ENCODE measurements at places on chromosomes 4 and X.

DNA sequence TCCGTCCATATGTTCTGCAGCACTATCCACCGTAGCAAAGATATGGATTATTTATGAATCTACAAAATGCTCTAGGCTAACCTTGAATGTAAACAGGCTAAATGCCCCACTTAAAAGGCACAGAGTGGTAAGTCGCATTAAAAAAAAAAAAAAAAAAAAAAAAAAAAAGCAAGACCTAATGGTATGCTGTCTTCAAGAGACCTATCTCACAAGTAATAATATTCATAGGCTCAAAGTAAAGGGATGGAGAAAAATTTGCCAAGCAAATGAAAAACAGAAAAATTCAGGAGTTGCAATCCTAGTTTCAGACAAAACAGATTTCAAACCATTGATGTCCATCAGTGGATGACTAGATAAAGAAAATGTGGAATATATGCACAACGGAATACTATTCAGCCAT, 139.4 kb downstream of the GLRA3 start:
- no peak for DNase-seq

DNA sequence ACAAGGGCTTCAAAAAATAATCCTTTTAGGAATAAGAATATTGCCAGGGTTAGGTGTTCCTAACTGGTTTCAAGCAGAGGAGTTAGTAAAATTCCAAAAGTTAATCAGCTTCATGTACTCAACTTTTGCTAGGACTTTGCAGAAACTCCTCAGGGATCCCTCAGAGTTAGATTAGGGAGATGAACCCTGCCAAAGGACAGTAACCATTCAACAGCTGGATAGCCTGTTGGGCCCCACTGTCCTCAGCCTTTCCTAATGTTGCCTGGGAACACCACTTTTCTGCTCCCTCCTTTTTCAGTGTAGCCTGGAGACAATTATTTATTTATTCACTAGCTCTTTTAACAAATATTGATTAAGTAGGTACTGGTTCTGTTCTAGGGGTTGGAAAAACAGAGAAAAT, 53.8 kb downstream of the NFKB1 start:
- no peak for DNase-seq

DNA sequence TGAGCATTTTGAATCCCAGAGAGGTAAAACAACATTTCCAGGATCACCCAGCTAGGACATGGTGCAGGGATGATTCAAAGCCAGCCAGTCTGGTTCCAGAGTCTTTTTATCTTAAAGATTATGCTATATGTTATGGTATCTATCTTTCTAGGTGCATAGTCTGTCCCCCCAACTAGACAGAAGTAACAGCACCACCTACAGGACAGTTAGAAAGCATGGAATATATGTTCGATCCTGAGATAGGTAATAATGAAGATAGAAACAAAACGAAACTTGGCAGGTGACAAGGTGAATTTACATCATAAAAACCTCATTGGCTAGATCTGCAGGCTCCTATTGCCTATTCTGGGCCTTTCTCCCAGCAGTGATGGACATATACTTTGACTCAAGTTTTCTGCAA, 723.2 kb downstream of the SMARCA1 start:
- DNase-seq, result no peak

DNA sequence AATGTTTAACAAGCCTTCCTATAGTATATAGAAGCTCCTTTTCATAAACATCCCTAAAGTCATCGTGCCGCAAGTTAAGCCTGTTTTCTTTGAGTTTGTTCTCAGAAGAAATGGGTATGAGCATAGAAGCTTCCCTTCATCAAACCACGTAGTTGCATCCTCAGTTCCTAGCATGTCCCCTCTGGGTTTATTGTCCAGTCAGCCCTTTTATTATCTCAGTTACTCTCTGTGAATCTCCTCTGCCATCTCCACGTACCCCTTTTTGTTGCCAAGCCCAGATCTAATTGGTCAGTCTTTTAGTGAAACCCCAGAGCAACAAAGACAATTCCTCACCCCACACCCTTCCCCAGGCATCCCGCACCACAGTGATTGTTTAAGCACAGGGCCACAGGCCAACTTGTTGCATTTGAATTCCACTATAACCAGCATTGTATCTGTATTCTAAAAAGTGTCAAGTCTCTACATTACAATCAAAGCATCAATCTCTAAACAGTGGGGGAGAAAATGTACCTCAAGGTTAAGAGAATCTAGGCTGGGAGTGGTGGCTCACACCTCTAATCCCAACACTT, 12.4 kb upstream of the TRIM2 start:
- no peak for DNase-seq

DNA sequence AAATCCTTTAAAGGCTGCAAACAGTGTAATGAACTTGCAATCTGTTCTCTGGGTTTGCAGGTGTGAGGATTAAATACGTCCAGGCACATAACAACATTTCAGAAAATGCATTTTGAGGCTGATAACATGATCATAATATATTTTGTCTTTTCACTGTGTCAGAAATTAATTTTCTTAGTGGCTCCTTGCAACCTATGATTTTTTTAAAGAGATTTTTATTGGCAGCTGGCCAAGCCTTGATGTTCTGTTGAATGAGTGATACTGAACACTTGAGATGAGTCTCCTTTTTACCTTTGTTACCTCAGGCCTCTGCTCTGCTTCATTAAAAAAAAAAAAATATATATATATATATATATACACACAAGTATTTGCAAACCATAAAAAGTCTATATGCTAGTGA, 68.2 kb upstream of the TENM3 start:
- no peak for DNase-seq

DNA sequence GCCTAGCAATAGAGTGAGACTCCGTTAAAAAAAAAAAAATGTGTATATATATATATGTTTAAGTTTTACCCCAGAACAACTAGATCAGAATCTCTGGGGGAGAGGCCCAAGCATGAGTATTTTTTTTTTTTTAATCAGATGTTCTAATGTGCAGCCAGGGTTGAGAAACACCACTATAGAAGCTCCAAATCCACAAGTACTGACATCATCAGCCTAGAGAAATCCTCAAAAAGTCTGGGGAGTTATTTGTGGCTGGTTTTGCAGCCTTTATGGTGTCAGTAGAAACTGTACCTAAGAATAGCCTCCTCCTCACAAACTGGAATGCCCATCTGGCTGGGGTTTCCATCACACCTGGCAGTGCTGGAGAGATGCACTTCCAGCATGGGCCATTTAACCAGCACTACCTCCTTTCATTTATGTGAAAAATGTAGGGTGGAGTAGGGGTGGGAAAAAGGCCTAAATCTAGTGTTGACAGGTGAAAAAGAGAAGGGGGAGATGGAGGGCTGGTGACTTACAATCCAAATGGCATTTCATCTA, 93.5 kb downstream of the CBLL2 start:
- no peak for DNase-seq

DNA sequence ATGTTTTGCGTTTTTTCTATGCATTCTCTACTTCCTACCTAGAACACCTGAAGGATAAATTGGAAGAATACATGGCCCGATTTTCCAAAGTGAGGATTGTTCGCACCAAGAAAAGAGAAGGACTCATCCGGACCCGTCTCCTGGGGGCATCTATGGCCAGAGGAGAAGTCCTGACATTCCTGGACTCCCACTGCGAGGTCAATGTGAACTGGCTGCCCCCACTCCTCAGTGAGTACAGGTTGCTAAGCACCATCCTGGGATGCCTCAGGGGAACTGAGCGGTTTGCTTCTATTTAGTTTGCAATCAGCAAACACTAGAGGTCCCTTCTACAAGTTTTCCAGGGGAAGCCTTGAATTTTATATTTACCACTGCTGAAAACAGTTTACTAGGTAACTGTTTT, 359.3 kb upstream of the GALNT7 start:
- no peak for DNase-seq

- no peak for DNase-seq
Observed at GRCh38 chrX:69543572-69543971, 39.4 kb downstream of the NALF2 start.

- no peak for DNase-seq
Observed at GRCh38 chrX:79182616-79183015, 38.1 kb downstream of the GPR174 start.

GRCh38 chrX:115183980-115184379, 5.2 kb upstream of the RBMXL3 start:
- no peak for DNase-seq

DNA sequence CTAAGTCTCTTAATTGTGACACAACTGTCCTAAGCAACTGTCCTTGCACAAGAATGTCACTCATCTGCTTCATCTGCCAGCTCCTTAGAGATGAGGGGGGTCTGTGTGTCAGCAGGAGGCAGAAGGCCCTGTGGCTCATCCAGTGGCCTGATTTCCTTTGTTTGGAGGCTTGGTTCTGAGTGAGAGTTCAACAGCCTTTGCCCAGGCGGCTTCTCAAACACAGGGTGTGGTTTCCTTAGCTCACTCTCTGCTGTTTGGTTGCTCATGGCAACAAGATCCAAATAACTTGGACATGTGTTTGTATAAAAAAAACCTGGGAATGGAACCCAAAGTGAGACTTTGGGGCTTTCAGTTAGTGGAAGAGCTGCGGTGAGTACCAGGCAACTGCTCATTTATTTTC, 46.6 kb downstream of the MAP7D3 start:
- DNase-seq, result no peak

GRCh38 chrX:19334945-19335626, 8.6 kb upstream of the PDHA1 start:
- no peak for DNase-seq

DNA sequence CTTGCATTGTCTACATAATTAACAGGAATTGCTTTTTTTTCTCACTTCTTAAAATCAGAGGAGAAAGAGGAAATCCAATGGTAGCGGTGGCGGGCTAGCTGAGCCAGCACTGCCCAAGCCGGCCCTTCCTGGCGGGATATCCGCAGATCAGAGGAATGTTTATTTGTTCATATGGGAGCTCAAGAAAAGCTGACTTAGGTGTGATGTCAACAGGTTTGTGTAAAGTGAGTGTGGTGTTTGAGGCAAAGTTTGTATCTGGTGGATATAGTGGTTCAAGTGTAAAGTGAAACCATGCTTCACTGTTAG, 466 bp upstream of the SLC39A8 start:
- no peak for DNase-seq

DNA sequence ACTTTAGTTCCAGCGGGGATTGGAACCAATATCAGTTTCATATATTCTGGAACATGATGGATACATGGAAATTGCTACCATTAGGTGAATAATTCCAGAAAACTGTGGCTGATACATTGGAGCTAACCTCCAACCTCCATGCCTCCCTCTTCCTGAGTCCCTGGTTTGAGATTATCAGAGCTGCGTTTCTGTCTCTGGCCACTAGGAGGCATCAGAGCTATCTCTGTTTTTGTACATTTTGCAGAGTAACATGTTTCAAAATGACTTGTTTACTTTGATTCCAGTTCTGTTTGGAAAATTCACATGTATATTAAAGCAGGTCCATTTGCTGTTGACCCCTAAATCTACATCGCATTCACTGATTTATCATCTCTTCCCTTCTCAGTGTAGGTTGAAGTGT, 2.4 kb upstream of the RAB40AL start:
- no peak for DNase-seq

GRCh38 chrX:12240491-12240890, 102.2 kb downstream of the FRMPD4 start:
- no peak for DNase-seq

GRCh38 chrX:107669261-107669660, 41.0 kb downstream of the PRPS1 start:
- no peak for DNase-seq

- no peak for DNase-seq
Observed at GRCh38 chr4:56424697-56425514, 10.5 kb downstream of the PPAT start.

DNA sequence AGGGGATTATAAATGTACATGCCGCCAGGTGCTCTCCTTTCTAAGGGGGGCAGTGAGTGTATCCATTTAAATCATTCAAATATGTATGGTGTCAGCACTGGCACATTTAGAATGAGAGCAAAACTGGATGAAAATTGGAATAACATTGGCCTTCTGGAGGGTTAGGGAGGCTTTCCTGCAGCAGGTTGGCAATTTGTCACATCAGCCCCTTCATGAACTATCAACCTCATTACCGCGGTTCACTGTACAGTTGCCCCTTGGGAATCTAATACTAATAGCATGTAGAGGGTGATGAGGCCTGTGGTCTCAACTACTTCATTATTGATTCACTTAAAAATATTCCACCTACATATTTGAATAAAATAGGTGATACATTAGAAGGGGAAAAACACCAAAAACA, 117.9 kb downstream of the PDHA2 start:
- DNase-seq, result no peak

GRCh38 chr4:10977534-10977933, 293.0 kb upstream of the CLNK start:
- no peak for DNase-seq

DNA sequence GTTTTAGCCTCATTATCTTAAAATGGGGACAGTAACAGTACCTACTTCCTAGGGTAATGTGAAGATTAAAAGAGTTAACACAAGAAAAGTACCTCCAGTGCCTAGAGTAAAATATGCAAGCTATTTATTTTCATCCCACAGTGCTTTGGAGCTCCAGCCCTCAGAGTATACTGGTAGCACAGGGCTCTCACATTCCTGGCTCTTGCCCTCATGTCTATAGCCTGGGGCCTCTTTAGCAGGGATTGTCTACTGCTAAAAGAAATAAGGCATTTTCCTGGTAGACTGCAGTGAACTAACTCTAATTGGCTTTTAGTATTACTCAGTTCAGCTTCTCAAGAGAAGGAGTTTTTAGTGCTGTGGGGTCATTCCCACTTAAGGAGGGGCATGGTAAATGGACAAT, 60.8 kb downstream of the RRAGB start:
- no peak for DNase-seq

DNA sequence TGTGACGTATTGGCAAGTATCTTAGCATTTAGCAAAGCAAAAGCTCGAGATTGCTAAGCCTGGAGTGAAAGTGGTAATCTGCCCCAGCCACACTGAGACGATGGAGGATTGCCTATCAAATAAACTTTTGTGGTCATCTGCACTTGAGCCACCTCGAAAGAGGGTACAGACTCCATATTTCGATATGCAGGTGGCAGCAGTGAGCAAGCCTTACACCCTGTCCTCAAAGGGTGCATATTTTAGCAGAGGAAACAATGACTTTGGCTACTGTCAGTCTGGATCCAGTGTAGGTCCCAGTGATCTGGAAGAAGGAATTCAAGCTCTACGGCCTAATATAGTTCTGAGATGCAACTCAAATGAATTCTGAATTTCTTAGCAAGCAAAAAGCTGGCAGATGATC, 153.9 kb downstream of the ATG4A start:
- no peak for DNase-seq

GRCh38 chrX:116317409-116317808, 119.0 kb upstream of the SLC6A14 start:
- DNase-seq, result no peak

DNA sequence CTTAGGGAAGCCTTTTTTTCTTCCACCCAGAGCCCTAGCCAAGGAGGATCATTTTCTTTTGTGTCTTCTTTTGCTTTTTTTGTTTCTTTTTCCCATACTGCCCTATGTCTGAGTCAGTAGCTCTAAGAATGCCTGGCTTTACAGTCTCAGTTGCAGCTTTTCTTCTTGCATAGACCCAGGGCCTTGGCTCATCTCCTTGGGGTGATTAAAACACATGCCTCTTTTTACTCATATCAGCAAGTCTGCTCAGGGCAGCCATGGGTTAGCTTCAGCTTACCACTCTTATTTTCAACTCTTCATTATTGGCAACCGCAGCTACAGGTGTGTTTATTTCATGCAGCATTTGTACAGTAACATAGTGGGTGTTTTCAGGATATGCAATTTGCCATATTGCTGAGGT, 196.5 kb downstream of the STK32B start:
- DNase-seq, result no peak

All from T-cell (primary cell).